Muscle of arm (tissue), 14 donors: ENCODE measurements at places on chromosomes 4 and X. TPM values are rescaled to one million over a fixed set of nuclear protein-coding genes. Genes with fewer than 3 reads are reported as not detected.
A peak's percentile ranks its signal among the peaks of the same experiment; 100 is the strongest.

DNA sequence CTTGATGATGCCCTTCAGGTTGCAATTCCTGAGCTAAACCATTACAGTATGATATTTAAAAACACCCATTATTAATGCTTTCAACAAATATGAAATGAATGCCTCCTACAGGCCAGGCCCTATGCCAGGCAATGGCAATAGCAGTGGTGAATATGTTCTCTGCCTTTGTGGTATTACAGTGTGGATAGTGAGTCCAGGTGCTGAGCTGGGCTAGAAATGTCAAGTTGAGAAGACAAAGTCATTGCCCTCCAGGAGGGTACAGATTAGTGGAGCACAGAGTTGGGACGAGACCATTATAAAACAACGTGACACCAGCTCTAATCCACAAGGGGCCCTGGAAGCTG is 81.9 kb downstream of the RBM47 start:
- DNase-seq, result no peak

- DNase-seq, result no peak
These were observed 202.6 kb downstream of the TMA16 start for GRCh38 chr4:163697121-163697520.

DNA sequence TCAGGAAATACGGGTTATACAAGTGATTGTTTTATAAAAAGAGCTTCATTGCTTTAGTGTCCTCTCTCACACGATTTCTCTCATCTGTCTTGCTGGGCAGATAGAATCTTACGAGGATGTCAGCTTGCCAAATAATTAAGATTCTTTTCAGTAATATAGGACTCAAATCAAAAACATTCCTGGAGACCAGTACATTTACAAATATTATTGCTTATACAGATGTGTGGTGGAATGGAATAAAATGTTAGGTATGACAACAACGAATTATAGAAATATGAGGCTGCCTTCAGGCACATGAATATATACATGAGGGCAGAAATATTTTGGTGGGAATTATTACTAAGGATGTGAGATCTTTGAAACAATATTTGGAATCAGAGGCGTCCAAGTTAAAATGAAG is 88.9 kb downstream of the GC start:
- DNase-seq, result no peak

DNA sequence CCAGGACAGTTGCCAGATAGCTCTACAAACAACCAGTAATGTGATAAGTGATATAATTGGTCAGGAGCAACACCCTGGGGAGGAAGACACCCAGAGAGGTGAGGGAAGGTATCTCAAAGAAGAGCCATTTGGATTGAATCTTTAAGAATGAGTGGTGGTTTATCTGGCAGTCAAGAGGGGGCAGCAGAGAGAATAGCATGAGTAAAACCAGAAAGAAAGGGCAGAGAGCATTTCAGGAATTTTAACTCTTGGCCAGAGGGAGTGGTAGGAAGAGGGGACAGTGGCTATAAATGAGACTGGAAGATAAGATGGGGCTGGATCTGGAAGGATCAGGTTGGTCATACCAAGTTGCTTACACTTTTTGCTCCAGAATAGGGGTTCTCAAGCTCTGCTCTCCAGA is 5.9 kb upstream of the SEPTIN6 start:
- DNase-seq, result no peak

DNA sequence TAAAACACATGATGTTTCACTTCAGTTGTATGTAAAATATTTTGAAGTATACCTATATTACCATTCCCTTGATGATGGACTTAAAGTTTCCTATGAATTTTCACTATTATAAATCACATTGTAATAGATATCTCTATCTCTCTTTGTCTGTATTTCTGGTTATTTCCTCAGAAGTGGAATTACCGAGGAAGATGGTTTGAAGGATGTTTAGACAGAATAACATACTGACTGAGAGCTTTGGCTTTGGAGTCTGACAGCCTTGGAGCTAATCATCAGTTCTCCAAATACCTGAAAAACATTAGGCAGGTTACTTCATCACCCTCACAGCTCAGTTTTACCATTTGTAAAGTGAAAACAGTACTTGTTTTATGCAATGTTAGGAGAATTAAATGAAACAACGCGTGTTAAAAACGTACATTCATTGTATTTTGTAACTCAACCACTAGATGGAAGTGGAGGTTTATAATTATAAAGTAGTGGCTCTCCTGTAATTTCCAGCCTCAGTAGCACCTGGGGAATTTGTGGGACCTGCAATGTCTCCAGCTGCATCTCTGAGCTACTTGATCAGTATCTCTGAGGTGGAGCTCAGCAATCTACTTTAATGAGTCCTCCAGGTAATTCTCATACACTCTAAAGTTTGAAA is 14.3 kb downstream of the JCHAIN start:
- DNase-seq, result peak; percentile 23

DNA sequence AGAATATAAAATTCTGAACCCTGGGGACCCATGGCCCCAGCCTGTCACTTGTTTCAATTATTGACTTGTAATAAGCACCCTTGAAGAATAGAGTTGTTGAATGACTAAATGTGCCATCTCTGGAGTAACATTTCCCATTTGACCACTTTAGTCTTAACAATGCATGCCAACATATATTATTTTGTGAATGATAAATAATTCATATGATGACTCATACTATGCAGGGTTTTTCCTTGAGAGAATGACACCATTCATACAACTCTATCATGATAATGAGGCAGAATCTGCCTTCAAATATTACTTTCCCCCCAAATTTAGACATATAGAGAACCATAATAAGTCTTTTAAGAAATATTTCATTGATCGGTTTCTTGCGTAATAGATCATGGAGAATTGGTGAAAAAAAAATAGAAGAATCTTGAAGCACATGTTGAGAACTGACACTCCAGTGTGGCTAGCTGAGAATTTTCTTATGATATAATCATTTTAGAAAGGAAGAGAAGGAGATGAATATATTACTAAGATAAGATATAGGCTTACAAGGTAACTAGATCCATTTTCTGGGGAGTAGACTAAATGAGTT is 404.5 kb downstream of the GRXCR1 start:
- DNase-seq, result no peak

DNA sequence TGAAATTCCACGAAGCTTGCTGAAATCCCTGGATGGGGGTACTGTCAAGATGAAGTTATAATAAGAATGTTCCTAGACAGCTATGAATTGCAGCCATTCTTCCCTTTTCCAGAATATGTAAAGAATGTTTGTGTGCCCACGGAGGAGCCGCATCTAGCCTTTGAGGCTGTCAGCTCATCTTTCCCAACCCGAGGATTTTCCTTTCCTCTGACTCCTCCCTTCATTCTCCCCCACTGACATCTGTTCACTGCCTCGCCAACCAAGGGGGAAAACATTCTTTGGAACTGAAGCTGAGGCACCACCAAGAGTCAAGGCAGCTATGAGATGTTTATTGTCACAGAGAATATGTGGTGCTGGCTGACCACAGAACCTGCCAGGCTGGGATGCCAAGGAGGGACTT is 8.8 kb downstream of the NHSL2 start:
- no peak for DNase-seq

DNA sequence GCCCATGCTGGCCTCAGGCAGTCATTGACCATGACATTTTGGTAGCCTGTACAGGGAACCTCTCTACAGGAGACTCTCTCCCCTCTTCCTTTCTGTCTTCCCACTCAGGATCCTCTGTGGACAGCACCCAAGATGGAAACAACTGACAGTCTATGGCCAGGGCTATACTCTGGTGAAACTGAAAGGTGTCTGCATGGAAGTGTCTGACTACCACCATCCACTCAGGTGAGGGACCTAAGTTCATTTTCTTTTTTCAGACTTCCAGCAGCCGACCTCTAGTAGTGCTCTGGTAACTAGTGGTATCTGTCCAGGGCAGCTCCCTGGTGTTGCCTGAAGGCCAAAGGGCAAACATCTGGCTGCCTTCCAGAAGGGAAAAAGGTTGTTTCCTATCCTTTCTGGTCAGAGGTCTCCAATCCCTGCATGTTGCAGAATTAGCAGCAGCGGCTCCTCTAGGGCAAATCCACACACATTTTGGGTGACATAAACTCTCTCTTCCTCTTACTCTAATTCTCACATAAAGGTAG is 804.5 kb downstream of the C4orf33 start:
- DNase-seq, result no peak

GRCh38 chr4:12729384-12729783 is 754.8 kb downstream of the RAB28 start:
- peak; percentile 4 for DNase-seq

DNA sequence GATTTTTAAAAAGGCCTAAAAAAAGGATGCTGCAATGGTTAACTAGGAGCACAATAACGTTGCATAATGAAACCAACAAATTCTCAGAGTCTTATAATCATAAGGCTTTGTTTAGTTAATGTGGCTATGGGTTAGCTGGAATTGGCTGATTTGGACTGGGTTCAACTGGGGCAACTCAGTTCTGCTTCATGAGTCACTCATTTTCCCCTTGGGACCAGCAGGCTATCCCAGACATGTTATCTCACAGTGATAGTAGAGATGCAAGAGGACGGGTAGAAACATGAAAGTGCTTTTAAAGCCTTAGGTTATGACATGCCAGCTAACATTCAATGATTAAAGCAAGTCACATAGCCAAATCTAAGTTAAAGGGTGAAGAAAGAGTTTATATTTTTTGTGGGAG is 189.2 kb upstream of the GK2 start:
- DNase-seq, result no peak

DNA sequence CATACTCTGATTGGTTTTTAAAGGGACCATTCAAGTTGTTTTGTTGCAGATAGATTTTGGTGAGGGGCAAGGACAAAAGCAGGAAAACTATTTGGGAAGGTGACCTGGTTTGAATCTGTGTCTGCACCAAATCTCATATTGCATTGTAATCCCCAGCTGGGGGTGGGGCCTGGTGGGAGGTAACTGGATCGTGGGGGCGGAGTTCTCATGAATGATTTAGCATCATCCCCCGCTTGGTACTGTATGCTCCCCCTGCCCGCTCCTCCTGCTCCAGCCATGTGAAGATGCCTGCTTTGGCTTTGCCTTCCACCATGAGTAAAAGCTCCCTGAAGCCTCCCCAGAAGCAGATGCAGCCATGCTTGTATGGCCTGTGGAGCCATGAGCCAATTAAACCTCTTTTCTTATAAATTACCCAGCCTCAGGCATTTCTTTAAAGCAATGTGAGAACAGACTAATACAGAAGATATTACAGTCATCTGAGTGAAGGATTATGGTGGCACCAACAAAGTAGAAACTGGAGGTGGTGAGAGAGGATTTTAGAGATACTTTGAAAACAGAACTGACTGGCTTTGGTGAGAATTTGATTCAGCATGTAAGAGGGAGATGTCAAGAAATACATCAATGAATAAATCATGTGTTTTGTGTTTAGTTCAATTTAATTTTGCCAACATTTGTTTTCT is 14.4 kb downstream of the IL21 start:
- no peak for DNase-seq

Gene WNK3
- polyA plus RNA-seq, result 2.4 TPM

Gene NAP1L5
- polyA plus RNA-seq, result 9.7 TPM

Gene SLIT2
- polyA plus RNA-seq, result 7.2 TPM

Gene SORBS2
- polyA plus RNA-seq, result 37.3 TPM

Gene VCX3B
- not detected for polyA plus RNA-seq

Gene SPANXD
- polyA plus RNA-seq, result not detected

Gene CSAG2
- polyA plus RNA-seq, result not detected
